EL (cell line): ENCODE measurements at places on chromosomes 5 and 9.

DNA sequence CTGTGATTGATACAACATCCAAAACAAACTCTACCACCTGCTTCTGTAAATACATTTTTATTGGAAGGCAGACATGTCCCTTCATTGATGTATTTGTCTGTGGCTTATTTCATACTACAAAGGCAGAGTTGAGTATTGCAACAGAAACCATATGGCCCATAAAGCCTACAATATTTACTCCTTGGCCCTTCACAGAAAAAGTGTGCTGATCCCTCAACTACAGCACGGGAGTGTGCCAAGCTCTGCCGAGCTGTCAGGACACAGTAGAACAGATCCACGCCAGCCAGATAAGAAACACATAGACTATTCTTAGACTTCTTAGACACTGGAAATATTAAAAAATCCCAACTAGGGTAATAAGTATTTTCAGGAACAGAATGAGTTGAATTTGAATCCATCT, 13.2 kb downstream of the TICAM2 start:
- no peak for DNase-seq

- DNase-seq: peak; percentile 42
Observed at GRCh38 chr5:53302529-53302928, 177.9 kb upstream of the FST start.

DNA sequence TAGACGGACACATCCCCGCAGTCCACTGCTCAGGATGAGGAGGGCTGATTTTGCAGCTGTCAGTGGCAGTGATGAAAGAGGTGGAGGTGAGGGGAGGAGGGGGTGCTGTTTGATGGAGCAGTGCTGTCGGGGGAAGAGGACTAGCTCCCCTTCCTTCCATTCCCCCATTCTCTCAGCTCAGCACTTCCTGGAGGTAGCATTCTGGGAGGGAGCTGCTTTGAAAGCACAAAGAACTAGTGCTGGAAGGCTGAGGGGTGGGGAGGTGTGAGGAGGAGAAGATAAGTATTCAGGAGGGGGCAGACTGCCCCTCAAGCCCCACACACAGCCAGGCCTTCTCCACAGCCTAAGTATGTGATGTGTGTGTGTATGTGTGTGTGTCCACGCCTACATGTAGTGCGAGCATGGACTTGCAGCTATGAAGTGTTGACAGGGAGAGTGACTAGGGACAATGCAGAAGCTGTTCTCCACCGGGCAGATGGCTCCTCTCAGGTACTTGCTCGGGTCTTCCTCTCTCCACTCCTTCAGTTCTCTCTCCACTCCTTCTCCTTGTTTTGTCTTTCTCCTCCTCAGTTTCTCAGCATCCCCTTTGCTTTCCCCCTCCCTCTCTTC, 65.5 kb upstream of the HSPA9 start:
- DNase-seq: no peak

- DNase-seq: peak; percentile 65
Observed at GRCh38 chr5:16690243-16690852, 73.6 kb upstream of the RETREG1 start.

DNA sequence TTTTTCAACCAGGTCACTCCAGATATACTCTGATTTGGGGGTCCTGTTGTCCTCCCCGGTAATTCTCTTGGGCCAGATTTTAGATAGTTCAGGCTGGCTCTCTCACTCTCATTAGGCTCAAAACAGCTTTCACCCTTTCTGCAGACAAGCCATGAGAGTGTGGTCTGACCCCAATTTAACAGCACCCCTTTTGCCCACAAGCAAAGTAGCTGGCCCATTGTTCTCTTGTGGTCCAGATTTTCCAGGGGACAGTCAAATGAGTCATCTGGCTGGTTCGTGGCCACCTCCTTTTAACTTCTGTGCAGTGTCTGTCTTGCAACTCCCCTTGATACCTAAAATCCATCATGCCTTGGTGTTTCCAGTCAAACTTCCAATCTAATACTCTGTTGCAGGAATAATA, 16.5 kb downstream of the BHMT2 start:
- DNase-seq: peak; percentile 12

DNA sequence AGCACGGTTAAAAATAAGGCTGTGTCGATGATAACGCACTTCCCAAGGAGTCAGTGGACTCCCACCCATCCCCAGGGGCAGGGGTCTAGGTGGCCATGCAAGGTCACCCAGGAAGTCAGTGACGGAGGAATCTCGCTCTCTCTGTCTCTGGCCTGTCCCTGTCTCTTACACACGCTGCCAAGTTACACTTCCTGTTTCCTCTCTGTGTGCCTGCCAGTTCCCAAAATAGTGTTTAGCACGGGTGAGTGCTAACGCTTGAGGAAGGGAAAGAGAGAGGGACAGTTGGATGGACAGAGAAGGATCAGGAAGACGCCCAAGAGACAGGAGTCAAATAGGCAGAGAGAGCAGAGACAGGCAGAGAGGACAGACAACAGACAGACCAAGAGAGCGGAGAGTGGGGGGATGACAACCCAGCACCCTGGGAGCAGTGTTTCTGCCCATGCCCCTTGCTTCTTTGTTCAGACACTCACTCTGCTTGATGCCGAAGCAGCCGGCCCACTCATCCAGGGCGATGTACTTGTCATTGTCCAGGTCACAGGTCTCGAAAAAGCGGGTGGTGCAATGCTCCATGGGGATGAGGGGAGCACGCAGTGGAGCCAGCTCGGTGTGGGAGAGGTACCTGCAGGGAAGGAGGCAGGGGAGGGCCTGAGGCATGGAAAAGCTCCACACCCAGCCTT, 23.0 kb downstream of the SPARC start:
- no peak for DNase-seq

GRCh38 chr5:150239794-150240122, 49.8 kb downstream of the CAMK2A start:
- no peak for DNase-seq

- DNase-seq: peak; percentile 30
Observed at GRCh38 chr5:64977779-64978178, 209.0 kb downstream of the CWC27 start.

GRCh38 chr5:76467216-76467615, 64.1 kb downstream of the IQGAP2 start:
- no peak for DNase-seq

DNA sequence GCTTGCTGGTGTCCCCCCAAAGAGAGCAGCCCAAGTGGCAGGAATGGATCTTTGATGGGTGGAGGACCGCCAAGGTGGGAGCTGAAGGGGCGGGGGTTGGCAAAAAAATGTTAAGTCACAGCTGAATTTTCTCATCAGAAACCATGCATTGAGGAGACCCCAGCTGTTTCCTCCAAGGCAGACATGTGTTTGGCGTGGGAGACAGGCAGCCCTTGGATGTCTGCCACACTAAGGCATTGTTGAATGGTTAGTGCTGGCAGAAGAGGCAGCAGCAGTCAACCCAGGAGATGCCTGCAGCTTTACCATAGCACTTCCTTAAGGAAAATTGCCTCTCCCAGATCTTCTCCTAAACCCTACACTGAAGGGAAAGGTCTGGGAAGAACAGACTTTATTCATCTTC, 394.9 kb upstream of the CD180 start:
- no peak for DNase-seq

- DNase-seq: no peak
Observed at GRCh38 chr9:75626860-75627259, 263.6 kb upstream of the PCSK5 start.

GRCh38 chr9:71721855-71722254, 46.5 kb downstream of the CEMIP2 start:
- DNase-seq: no peak

DNA sequence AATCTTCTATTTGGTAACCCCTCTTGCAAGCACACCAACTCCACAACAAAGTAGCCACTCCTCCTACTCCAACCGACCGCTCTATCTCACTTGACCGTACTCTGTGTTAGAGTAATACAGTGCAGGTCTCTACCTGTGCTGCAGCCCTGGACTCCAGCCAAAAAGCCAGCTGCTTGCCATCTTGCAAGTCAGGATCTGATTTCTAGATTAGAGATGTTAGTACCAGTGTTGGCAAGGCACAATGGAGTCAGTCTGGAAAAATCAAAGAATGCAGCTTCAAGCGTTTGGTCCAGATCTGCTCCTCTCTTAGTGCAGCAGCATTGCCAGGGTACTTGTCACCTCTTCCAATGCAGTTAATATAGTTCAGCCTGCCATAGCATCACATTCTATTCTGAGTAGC, 477.6 kb downstream of the ZSWIM6 start:
- DNase-seq: no peak

GRCh38 chr5:151620461-151620840, 29.3 kb upstream of the FAT2 start:
- DNase-seq: no peak
